ENCODE measurements at places on chromosomes 2 and 18. TPM values are rescaled to one million over a fixed set of nuclear protein-coding genes. Genes with fewer than 3 reads are reported as not detected.
A peak's percentile ranks its signal among the peaks of the same experiment; 100 is the strongest.

- no peak for DNase-seq
Measured at GRCh38 chr2:112885506-112885902, 25.5 kb upstream of the IL37 start.

GRCh38 chr18:59954241-59954640, 54.4 kb downstream of the PMAIP1 start:
- no peak for DNase-seq

DNA sequence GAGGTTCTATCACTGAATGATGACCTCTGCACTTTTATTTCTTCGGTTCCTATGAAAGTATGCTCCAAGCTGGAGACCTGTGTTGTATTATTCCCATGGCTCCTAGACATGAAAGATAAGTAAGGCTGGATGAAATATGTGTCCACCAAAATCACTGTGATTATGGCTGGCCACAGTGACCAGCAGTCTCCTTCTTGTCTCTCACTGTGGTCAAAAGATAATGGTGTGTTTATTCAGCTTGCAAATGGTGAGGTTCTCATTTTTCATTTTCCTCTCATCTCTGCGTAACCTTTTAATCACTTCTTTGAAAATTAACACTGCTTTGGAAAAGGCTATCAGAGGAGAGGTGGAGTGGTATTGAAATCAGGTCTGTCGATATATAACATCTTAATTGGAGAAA, 107.8 kb upstream of the DAPL1 start:
- DNase-seq = no peak

- DNase-seq = no peak
Measured at GRCh38 chr2:68463287-68463877, 3.7 kb downstream of the FBXO48 start.

DNA sequence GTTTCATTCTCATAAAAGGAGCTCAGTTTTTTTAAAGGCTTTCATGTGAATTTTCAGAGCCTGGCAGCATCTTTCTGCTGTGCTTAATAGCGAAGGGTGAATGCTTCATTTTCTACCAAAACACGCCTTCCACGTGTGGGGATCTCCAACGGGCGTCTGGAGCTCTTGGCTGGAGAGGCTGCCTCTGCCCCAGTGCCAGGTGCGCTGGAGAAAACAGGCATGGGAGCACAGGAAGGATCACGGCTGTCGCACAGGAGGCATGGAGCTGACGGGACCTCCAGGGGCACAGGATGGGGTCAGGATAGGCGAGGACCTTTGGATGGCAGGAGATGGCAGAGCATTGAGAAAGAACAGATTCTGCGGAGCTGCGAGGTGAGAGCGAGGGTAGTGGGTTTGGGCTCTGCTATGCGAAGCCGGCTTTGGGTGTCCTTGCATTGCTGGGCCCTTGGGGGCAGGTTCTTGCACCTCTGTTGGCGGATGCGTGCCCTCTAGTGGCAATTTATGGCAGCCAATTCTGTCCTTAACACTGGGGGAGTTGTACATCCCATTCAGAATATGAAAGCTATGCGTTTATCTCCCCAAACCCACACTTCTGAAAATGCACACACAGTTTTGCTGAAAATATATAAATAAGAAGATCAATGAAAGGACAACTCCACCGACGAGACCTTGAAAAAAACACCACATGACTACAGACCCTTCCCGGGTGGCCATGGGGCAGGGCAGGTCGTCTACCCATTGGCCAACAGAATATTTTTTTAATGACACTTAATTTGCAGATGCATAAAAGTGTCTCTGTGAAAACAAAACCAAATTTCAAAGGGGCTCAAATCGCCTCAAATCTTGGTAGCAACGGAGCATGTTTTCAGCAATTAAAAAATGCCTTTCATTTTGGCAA, 90.4 kb upstream of the SLC35G4 start:
- DNase-seq = peak; percentile 52

- DNase-seq = no peak
Measured at GRCh38 chr2:119119999-119120756, 38.4 kb downstream of the C1QL2 start.

DNA sequence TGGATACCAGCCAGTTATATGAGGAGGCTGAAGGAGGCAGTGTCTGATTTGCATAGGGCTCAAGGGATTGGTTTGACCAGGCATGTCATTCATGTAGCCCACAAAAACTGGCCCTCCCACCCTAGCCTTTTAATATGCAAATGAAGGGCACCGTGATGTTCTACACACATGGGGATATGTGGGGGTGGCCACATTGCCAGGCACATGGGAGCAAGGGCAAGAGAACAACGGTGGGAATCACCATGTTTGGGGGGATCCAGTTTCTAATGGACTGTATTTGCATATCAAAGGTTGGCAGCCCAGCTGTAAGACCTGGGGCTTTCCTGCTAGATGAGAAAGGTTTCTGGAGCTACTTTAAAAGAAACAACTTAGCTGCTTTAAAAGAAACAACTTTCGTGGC, 65.1 kb upstream of the SLC25A52 start:
- DNase-seq = no peak

GRCh38 chr2:111665011-111665410, 219.0 kb downstream of the ANAPC1 start:
- no peak for DNase-seq

DNA sequence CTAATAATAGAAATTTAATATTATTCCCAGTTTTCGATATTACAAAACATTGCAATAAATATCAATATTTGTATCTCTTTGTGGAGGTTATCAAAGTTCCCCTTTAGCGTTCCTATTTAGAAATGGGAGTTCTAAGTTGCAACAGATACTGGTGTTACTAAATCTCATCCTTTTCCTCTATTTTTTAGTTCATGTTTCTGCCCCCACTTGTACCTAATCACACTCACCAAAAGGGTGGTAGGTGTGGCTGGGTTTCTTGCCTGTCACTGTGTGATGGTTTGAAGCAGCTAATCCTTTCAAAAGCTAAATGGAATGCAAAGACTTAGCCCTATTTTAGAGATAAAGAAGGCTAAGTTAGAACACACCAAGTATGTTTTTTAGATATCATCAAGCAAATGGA, 997.9 kb downstream of the TSN start:
- DNase-seq = no peak

GRCh38 chr2:161199912-161200701, 39.9 kb downstream of the TANK start:
- DNase-seq = no peak

GRCh38 chr2:211033765-211034164, 477.4 kb downstream of the CPS1 start:
- no peak for DNase-seq

- no peak for DNase-seq
Measured at GRCh38 chr2:199469514-199470360, 12.0 kb upstream of the SATB2 start.

GRCh38 chr2:54676656-54677055, 46.8 kb upstream of the EML6 start:
- no peak for DNase-seq

- no peak for DNase-seq
Measured at GRCh38 chr2:70938586-70938950, 2.9 kb downstream of the ATP6V1B1 start.

GRCh38 chr2:120316528-120317179, 29.3 kb upstream of the INHBB start:
- DNase-seq = no peak

DNA sequence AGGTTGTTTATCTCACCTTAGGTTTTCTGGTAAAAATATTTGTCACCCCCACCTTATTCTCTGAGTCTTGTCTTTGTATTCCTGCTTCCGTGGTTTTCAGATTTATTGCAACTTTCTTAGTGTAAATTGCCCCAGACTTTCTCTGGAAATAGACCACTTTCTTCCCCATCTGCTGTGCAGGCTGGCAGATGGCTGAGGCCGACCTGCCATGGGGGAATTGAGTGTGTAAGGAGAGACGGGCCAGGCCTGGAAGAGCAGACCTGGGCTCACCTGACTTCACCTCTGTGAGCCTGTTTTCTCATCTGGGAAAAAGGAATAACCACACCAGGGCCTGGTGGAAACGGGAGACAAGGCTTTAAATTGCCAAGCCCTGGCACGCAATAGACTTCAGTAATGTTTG, 44.9 kb downstream of the ACKR3 start:
- DNase-seq = no peak

DNA sequence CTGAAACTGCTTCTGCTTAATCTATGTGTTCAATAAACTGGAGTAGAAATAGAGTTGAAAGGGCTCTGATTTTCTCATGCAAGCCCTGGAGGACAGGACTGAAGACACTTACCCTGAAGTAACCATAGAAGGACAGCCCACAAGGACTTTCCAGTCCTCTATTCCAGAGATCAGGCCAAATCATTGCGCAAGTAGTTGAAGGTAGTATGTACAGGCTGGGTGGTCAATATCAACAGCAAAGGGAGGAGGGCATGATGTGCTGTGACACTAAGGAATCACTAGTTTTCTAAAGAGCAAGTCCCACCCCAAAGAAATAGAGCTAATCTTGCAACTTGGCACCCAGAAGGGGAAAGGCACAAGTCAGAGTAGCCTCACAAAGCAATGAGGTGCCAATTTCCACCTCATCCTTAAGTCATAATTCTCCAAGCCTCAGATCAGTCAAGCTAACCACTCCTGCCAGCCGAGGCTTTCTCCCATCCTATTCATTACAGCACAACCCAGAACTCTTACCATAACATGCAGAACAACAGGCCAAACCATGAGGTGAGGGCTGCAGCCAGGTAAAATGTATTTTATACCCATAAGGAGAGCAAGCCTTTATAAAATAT, 533.5 kb downstream of the TNS1 start:
- DNase-seq = no peak

ME2 gene
- 13.2 TPM for total RNA-seq

GALNT5 gene
- 0.15 TPM for total RNA-seq

CDK15 gene
- total RNA-seq = 0.13 TPM

POTEC gene
- not detected for total RNA-seq

GAL3ST2 gene
- 0.55 TPM for total RNA-seq

ARHGEF33 gene
- 0.10 TPM for total RNA-seq

IL1RL2 gene
- total RNA-seq = 2.5 TPM

SCTR gene
- 0.10 TPM for total RNA-seq

DSG4 gene
- total RNA-seq = not detected

SERPINB12 gene
- not detected for total RNA-seq

RASGRP3 gene
- total RNA-seq = 3.8 TPM

L3MBTL4 gene
- total RNA-seq = 10.9 TPM
